ENCODE measurements at places on chromosomes 3 and 15.

DNA sequence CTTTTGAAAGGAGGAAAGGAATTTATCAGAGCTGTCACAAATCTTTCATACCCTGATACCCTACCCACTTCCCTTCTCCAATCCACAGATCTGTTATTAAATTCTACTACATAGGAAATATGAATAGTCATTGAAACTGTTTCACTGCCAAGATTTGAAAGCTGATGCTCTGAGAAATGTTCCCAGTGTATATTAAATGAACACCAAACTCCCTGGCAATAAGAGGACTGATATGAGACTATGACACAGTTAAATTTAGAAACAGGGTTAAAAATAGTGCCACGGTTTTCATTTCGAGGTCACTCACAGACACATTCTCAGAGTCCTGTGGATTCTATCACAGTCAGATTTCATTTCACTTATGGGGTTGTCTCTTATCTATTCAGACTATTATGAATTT, 27.2 kb upstream of the GBE1 start:
- no peak for DNase-seq

DNA sequence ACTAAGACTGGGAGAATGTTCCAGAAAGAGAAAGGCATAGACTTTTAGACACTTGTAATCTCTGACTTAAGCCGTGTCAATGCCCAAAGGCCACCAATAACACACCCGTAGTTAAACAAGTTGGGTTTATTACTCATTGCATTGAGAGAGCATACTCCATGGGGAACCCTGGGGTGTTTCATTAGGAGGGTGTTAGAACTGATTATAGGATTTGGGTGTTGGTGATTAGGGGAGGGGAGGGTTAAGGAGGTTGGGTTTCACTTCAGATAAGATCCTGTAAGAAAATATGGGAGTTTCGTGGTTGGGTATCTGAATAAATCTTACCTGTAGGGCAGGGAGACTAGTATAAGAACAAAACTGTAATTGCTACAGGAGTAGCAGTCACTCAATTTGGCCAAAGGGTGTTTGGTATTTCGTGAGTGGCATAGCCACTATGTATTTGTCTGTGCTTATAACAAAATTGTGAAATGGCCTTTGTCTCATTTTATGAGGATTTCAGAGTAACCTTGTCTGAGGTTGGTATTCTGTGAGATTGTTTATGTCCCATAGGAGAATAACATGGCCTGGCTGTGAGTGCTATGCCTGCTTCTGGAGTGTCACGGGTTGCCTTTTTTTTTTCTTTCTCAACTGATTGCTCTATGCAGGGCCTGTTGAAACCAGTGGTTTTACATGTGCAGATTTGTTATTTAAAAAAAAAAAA, 2.9 kb downstream of the HACD3 start:
- no peak for DNase-seq

DNA sequence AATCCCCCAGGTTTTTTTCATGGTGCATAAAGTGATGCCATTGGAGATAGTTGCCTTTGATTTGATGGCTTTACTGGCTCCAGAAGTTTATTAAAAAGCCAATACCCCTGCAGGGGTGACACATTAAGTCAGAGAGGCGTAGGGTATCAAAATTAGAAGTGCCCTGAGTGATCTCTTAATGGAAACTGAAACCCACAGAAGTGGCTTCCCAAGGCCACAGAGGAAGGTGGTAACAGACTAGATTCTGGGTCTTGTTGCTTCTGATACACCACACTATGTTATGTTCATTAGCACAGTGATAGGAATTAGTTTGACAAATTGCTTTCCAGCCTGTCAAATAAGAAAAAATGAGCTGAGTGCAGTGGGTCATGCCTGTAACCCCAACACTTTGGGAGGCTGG, 112.3 kb downstream of the IQCH start:
- no peak for DNase-seq

DNA sequence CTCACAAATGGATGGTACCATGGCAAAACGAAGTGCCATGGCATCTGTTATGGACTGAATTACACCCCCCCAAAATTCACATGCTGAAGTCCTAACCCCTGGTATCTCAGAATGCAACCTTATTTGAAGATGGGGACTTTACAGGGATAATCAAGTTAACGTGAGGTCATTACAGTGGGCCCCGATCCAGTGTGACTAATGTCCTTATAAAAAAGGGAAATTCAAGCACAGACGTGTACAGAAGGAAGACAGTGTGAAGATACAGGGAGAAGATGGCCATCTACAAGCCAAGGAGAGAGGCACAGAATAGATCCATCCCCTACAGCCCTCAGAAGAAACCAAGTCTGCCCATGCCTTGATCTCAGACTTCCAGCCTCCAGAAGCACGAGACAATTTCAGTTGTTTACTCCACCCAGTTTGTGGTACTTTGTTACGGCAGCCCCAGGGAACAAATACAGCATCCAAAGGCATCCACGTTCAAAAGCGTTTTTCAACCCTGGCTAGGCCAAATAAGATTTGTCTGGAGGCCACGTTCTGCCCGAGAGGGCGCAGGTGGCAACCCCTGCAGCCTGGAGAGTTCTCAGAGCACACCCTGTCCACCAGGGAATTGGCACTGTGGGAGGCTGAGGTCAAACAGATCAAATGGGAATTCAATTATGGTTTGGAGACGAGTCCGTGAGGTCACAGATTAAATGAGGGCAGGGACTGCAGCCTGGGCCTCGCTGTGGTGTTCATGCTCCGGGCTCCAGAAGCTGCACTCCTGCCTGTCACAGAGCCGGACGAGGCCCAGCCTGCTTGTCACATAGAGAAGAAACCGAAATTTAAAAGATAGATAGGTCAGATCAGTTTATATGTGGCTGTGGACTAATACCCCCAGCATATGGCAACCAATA, 494.8 kb downstream of the SHQ1 start:
- no peak for DNase-seq

GRCh38 chr3:10834951-10835350, 18.9 kb downstream of the SLC6A11 start:
- DNase-seq: no peak

- DNase-seq: no peak
Measured at GRCh38 chr15:68465861-68466560, 34.0 kb upstream of the ITGA11 start.

- DNase-seq: no peak
Measured at GRCh38 chr3:76646921-76647562, 392.9 kb upstream of the ROBO2 start.

- DNase-seq: no peak
Measured at GRCh38 chr3:33277193-33277882, at the start of gene FBXL2. Gene FBXL2, plus strand, starts transcription at chr3:33277442. Its CDS starts 71 bp downstream, at chr3:33277513.
